ENCODE measurements at places on chromosomes 7 and 10.

DNA sequence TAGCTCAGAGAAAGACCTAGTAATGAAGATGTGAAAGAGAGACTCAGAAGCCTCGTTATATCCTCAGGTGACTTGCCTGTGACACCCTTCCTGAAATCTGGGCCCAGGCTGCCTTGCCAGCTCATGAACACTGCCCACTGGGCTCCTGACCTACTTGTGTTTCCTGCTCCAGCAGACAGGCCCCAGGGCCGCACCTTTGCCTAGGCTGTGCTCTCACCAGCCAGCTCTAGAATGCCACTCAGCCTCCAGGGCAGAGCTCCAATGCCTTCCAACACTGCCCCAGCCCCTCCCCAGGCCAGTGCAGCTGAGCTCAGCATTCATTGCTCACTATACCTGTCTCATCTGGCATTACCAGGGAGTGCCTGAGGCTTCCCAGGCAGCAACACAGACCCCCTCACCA, 94.3 kb downstream of the DLG5 start:
- DNase-seq, result peak; percentile 68

- DNase-seq, result no peak
These were observed 2.8 kb downstream of the COPS6 start for GRCh38 chr7:100091411-100092181.

GRCh38 chr7:107628461-107629064, 32.1 kb upstream of the SLC26A4 start:
- DNase-seq, result no peak

DNA sequence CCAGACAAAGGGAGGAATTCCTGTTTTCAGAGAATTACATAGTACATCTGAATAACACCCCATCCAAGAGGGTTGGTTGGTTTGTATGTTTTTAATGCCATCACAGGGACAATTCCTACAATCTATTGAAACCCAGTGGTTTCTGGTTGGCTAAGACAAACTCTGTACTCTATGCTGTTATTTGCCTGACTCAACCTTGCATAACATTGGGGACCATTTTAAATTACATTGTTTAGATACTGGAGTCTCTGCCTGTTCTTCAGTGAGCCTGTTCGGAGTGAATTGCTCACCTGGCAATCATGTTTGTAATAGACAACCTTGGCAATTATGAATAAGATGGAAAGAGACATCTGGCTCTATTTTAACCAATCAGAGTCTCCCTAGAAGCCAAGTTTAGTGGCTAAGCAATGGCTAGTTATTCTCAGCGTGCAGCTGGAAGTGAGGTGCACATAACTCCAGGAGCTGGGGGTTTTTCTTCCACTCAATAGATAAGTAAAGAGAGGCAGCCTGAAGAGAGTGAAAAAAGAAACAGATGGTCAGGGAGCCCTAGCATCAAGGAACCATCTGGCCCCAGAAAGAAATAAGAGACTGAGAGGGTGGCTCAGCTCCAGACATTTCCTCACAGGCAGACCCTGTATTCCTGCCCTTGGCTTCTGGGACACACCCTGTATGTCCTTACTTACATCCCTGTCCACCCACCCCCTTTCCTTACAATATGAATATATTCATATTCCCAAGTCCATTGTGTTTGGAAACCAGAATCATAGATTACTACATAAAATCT, 21.2 kb upstream of the SLC35G1 start:
- DNase-seq, result no peak

DNA sequence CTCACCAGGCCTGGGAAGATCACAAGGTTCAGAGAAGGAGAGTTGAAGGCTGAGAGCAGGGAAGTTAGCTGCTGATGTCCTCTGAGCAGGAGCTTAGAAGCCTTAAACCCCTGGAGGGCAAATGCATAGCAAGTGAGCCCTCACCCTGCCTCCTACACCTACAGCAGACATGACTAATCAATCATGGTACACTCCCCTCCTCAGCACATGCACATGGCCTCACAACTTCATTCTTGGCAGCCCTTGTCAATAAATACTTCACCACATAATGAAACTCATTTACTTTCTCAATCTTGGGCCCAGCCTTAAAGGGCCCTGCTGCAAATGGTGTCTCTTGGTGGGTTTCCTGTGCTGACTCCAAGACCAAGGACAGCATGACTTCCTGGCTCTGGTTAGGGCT, 12.9 kb downstream of the MMRN2 start:
- no peak for DNase-seq

GRCh38 chr10:44326474-44327030, 58.3 kb downstream of the CXCL12 start:
- DNase-seq, result no peak

- no peak for DNase-seq
These were observed 290.3 kb downstream of the GATA3 start for GRCh38 chr10:8344756-8345155.

Measured in CD4-positive, alpha-beta T cell treated with Interleukin-4 for 4 hours (primary cell).